ENCODE measurements at places on chromosomes 1 and 21.

- DNase-seq = peak; percentile 7
Measured at GRCh38 chr21:26717146-26717739, 128.0 kb downstream of the ADAMTS1 start.

GRCh38 chr1:188237573-188238348 is 1409.0 kb downstream of the PLA2G4A start:
- no peak for DNase-seq

DNA sequence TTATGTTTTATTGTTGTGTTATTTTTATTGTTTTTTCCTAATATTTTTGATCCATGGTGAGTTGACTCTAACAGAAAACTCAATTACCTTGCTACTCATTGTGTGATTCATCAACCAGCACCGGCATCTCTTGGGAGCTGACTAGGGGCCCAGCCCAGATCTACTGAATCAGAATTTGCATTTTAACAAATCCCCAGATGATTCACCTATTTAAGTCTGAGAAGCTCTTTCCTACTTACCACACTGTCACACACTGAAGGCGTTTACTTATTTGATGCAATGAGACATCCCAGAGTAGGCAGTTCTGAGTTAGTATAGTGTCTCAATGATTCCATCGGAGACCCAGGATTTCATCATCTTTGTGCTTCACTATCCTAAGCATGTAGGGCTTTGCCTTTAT is 416.6 kb downstream of the RWDD3 start:
- DNase-seq = no peak

DNA sequence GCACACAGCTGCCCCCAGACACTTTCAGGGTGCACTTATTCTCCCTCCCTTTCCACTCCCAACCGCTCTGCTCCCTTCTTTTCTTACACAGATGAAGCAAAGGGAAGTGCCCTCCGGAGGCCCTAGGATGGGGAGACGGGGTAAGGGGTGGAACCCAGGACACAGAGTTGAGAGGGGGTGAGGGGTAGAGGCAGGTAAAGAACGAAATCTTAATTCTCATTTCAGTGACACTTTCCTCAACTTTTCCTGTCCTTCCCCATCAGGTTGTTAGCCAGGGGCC is 12.8 kb downstream of the PLEKHO1 start:
- DNase-seq = no peak

DNA sequence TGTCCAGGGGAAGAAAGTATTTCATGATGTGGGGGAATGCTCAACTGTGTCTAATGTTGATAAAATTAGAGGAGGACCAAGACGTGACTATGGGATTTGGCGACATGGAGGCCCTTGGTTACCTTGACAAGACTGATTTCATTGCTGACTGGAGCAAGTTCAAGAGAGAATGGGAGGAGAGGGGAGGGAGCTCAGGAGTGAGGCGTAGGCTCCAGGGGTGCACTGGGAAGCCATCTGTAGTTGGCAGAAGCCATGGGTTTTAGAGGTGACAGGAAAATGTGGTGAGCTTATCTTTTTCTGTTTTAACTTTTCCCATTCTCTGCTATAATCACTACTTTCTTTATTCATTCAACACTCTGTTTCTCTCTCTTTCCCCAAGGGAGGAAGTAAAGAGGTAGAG is 15.8 kb downstream of the UBE4B start:
- no peak for DNase-seq

Measured in HT-29 (cell line).